Activated CD8-positive, alpha-beta memory T cell treated with anti-CD3 and anti-CD28 coated beads, Interleukin-2, amount 50 U/mL, for 48 hours (primary cell): ENCODE measurements at places on chromosomes 16 and 17.

DNA sequence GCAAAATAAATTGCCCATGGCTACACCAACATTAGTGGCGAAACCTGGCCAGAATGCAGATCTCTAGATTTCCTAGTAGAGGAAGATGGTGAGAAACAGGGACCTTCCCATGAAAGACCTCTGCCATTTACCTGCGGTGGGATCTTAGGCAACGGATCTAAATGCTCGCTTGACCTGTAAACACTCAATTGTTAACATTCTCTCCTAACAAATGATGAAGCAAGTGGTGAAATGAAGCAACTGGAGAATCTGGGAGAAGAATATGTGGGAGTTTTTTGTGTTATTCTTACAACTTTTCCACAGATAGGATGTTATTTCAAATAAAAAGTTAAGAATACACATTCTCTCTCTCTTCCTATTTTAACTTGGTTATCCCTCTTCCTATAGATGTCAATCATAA lies 56.6 kb downstream of the SMG6 start:
- no peak for DNase-seq

DNA sequence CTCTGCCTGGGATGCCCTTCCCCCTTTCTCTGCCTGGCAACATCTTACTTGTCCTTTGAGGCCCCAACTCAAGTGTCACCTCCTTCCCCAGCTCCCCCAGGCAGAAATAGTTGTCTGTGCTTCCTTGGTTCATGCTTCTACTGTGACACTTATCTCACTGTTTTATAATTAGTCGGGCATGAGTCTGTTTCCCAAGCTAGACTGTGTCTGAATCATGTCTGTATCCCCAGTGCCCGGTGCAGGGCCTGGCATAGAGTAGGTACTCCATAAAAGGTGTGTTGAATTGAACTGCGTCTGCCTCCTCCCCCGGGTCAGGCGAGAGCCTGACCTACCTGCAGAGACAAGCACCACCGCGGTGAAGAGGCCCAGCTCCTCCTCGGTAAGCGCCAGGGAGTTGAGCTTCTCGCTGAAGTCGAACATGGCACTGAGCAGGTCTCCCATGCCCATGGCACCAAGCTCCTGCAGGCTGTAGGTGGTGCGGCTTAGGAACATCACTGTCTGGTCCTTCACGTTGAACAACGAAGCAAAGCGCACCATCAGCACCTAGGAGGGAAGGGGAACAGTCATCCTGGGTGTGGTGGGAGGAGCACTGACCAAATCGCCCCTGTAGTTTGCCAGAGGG lies 6.7 kb downstream of the NR1D1 start:
- no peak for DNase-seq

GRCh38 chr17:79979816-79980215 lies 55.9 kb downstream of the TBC1D16 start:
- peak; percentile 30 for DNase-seq

- DNase-seq, result no peak
These were observed 4.6 kb downstream of the PTGES3L start for GRCh38 chr17:42975265-42975664.

GRCh38 chr16:66477028-66477515 lies 50.0 kb downstream of the BEAN1 start:
- peak; percentile 40 for DNase-seq

- no peak for DNase-seq
These were observed 769.3 kb downstream of the KCNJ18 start for GRCh38 chr17:22461460-22462145.

- DNase-seq, result no peak
These were observed 17.2 kb upstream of the CACNG1 start for GRCh38 chr17:67027031-67027628.

DNA sequence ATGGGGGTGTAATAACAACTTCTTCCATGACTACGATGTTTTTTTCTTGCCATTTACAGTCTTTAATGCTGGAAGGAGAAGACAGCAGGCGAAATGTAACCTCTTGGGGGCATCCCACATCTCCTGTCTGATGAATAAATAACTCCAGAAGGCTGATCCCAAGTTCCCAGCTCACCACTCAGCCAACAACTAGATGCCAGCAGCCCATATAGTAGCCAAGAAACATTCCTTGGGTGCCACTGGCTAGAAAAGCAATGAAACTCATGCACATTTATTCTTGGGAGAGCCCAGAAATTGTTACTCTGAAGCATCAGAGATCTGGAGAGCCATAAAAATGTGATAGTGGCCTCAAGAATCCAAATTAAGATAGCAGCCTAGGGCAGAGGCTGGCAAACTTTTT lies 22.7 kb upstream of the TMEM101 start:
- no peak for DNase-seq

DNA sequence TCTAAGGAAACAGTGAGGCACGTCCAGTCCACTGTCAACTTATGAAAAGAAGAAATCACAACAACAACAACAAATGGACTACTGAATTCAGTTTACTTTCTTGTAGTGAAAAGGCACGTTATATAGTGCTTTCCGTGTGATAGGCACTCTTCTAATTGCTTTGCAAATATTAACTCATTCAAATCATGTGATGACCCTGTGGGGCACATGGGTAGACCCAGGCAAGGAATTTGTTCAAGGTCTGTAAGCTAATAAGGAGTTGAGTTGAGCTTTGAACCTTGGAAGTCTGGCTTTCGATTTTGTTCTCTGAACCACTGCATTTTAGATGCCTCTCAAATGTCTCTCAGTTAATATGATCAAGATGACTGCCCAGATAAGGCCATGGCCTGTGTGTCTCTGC lies 295.1 kb upstream of the RBFOX1 start:
- DNase-seq, result no peak

DNA sequence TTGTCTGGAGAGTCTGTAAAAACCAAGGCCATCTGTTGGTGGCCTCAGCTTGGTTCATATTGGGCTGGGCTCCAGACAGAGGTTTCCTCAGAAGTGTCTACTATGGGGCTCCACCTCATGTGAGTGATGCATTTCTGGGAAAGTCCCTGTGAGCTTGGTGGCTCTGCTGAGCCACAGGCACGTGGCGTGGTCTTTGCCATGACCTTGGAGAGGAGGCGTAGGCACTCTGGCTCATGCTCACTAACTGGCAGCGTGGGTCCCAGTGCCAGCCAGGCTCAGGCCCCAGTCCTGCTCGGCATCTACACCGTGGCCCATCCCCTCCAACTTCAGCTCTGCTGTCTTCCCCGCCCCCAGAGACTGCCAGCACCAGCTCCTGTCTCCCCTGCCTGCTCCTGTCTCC lies 10.7 kb upstream of the SMTNL2 start:
- DNase-seq, result peak; percentile 84

- DNase-seq, result no peak
These were observed 9.4 kb upstream of the HEATR6 start for GRCh38 chr17:60087882-60088669.

- DNase-seq, result no peak
These were observed 3.7 kb upstream of the AARSD1 start for GRCh38 chr17:42967925-42968324.

DNA sequence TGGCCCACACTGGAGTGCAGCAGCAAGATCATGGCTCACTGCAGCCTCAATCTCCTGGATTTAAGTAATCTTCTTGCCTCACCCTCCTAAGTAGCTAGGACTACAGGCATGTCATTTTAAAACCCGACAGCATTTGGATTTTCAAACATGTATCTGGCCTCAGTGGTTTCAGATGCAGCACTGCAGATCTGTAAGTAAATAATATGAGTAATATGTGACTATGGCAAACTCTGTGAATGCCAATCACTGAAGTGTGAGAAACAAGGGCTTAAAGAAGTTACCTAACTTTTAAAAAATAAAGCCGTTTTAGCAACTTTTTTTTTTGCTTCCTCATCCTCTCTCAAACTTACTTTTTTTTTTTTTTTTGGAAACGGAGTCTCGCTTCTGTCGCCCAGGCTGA lies 11.9 kb downstream of the CEP20 start:
- no peak for DNase-seq

DNA sequence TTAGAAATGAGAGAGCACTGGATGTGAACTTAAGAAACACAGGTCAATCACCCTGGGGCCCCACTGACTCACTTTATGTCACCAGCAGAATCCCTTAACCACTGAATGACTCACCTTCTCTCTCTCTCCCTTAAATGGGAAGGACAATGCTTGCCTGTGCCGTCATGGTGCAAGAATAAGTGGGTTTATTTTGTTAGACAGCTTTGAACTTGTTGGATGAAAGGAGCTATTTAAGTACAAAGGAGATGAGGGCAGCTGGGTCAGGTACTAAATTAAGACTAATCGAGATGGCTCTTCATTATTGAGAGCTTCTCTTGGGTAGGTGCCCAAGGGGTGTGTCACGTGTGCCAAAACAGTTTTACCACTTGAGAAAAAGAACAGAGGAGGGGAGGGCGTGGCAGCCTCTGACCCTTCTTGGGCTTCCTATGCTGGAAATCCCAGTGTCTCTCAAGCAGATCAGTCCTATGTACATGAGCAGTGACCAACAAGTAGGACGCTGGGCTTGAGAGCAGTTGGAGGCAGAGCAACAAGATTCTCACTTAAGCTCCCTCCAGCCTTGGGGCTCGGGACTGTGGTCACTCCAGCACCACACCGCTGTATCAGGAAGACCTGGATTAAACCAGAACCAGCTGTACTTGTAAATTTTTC lies 6.7 kb upstream of the KRT31 start:
- peak; percentile 60 for DNase-seq

DNA sequence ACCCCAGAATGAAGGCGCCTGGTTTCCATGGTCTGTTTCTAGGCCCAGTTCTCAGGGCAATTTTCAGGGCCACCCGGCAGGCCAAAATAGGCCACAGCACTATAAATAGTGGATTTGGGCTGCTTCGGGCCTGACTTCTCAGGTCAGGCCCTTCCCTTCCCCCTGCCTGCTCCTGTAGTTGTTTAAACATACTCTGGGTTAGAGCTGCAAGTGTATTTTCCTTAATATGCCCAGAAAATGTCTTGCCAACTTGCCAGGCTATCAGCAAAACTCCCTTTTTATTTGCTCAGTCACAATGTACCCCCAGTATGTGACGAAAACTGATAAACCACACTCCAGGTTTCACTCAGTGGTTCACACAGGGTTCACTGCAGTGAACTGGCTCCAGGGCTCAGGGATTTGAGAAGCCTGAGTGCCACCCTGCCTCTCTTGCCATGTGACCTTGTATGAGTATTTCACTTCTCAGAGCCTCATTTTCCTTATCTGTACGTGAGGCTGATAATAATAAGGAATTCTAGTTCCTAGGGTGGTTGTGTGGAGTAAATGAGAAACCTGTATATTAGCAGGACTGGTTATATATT lies 76.5 kb downstream of the GPRC5B start:
- no peak for DNase-seq

DNA sequence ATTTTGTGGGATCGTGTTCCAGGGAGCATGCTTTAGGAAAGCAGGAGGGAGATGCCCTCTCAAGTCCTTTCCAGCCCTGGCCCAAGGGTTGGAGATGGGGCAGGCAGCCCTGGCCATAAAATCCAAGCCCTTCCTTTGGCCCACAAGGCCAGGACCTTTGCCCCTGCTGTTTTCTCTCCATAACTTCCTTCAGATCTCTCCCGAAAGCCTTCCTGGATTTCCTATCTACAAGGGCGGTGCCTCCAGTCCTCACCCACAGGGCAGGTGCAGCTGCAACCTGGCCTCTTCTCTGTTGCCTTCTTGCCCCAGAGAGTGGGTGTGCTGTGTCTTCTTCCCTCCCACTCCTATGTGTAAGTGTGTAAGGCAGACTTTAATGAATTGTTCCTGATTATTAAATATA lies 8.5 kb upstream of the PDP2 start:
- DNase-seq, result no peak

- no peak for DNase-seq
These were observed 83.6 kb upstream of the NLRP1 start for GRCh38 chr17:5667871-5668270.

- no peak for DNase-seq
These were observed 228.5 kb downstream of the TOX3 start for GRCh38 chr16:52318302-52319009.

GRCh38 chr17:81712468-81713003 lies 452 bp downstream of the SLC25A10 start:
- DNase-seq, result no peak

DNA sequence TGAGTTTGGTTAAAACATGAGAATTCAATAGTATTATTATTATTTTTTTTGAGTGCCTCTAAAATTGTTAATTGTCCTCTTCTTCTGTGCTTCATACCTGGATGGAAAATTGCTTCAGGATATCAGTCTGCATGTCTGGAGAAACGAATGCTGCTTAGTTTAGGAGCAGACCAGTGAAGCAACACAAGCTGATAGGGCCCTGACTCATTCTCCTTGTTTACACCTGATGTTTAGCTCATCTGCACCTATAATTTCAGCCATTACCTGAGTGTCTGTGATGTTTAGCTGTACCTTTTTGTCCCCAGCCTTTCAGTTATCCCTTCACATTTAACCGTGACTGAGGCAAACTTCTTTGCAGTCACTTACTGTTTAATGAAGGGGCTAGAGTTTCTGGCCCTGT lies 14.8 kb downstream of the SNTB2 start:
- DNase-seq, result no peak

GRCh38 chr16:50326835-50327465 lies 41.8 kb downstream of the BRD7 start:
- DNase-seq, result no peak

DNA sequence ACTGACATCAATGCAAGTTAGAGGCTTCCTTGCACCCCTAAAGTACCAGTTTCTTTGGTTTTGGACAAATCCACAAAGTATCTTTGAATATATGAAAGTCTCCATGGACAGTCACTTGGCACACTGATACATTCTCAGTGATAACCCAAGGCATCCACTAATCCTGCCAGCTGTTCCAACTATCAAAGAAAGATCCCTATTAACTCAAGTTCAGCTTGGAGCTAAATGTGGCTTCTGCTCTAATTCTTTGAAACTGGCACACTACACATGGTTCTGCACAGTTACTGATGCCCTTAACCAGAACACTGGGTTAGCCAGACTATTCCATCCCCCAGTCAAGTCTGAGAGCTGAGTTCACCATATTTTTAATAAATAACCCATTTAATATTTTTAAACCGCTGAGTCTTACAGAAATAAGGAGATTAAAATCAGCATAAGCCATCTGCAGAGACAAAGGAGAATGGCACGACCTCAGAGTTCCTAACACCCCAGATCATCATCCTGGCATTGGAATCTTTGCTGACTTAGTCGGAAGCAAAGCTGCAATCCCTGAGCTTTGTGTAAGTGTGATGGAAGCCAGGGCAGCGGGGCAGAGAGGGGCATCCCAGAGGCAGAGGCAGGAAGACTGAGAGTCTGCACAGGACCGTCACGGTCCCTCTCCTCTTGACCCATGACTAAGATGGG lies 6.3 kb downstream of the CACNG1 start:
- no peak for DNase-seq

- DNase-seq, result no peak
These were observed 18.6 kb upstream of the TNFSF12 start for GRCh38 chr17:7530023-7530900.

- peak; percentile 93 for DNase-seq
These were observed 15.6 kb upstream of the ZFPM1 start for GRCh38 chr16:88437367-88437964.

- peak; percentile 63 for DNase-seq
These were observed at the start of gene CENPT for GRCh38 chr16:67847064-67847861. Gene CENPT, minus strand, starts transcription at chr16:67847693. Its CDS starts 13,834 bp downstream, at chr16:67833859.

GRCh38 chr16:65547772-65548446 lies 426.0 kb upstream of the CDH11 start:
- no peak for DNase-seq

GRCh38 chr17:32927724-32928585 lies at the start of gene TMEM98:
Gene TMEM98, plus strand, starts transcription at chr17:32928153. Its CDS starts 3,376 bp downstream, at chr17:32931529.
- no peak for DNase-seq
